Cardiac septum (tissue), 1 donor: ENCODE measurements at places on chromosomes 7 and 10.
A peak's percentile ranks its signal among the peaks of the same experiment; 100 is the strongest.

DNA sequence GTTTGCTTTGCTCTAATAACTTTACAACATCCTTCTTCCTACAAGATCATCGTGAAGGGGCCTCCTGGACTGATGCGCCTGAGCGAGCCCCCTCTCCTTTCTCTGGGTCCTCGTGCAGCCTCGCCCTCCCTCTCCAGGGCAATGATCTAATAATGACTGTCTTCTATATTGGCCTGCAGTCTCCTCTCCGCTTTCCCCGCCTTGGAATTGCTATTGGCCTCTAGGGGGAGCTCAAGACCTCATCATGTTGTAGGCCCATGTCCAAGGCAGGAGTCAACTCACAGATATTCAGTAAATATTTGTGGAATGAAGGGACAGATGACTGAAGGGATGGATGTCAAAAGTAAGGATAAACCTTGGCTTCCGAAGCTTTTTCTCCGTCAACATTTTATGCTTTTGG is 1180.3 kb downstream of the TYW1 start:
- no peak for DNase-seq

DNA sequence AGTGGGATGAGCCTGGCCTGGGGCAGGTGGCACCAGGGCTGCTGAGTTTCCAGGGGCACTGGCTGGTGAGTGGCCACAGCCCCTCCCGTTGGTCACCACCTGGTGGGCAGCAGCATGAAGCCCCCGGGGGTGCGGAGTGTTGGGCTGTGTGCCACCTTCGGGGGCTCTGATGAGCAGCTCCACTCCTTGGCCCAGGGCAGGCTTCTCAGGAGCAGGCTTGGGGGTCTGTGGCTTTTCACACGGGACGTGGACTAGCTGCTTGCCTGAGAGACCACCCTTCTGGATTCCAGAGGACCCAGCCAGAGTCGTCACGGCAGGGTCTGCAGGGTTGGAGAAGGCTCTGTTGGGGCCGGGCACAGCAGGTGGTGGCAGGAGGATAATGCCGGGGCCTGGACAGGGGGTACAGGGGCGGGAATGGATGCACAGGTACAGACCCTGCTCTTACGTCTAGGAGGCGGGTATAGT is 193.1 kb downstream of the ADARB2 start:
- peak; percentile 68 for DNase-seq

GRCh38 chr7:121054925-121055324 is 66.4 kb downstream of the CPED1 start:
- DNase-seq = no peak

DNA sequence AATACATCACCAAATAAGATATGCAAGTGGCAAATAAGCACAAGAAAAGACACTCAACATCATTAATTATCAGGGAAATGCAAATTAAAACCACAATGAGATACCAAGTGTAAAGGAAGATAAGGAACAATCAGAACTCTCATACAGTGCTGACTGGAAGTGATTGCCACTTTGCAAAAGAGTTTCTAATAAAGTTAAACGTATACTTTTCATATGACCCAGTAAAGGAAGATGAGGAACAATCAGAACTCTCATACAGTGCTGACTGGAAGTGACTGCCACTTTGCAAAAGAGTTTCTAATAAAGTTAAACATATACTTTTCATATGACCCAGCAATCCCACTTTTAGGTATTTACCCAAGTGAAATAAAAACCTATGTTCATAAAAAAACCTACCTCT is 12.2 kb upstream of the JMJD1C start:
- no peak for DNase-seq

DNA sequence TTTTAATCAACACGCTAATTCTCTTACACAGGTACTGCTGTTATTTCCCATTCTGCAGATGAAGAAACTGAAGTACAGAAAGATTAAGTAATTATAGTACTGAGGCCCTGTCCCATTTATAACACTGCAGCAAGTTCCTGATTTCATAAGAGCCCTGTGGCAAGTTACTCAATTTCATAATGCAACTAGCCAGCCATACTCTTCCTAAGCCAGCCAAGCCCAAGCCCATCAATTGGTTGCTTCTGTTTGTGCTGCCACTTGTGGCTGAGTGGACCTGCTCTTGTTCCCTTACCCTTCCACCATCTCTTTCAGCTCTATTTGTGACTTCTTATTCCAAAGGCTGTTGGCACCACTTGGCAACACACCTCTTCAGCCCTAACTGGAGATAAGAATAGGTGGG is 19.7 kb upstream of the PRPF18 start:
- DNase-seq = no peak

DNA sequence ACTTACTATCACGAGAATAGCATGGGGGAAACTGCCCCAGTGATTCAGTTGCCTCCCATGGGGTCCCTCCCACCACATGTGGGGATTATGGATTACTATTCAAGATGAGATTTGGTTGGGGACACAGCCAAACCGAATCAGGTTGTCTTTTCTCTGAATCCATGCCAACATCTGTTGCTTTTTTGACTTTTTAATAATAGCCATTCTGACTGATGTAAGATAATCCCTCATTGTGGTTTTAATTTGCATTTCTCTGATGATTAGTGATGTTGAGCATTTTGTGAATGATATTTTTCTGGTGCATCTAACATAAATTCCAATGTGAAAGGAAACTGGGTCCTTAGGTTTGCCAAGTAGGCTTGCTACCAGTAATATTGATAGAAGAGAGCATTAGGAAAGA is 69.0 kb upstream of the ARHGAP21 start:
- no peak for DNase-seq

DNA sequence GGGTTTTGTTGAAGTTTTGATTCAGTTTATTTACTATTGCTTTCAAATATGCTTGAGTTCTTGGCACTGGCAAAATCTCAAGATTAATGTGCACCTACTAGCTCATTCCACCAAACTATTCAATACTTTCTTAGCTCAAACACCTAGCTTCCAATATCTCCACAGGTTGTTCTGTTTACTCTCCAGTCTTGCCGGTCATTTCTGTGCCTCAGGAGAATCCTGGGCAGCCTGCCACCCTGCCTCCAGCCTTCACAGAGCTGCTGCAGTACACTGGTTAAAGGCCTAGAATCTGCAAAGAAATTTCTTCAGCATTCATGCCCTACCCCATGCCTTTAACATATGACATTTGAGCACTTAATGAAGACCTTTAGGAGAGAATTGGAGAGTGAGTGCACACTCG is 4.0 kb upstream of the TMEM106B start:
- DNase-seq = no peak

GRCh38 chr10:46264737-46265368 is 21.9 kb upstream of the ANTXRL start:
- no peak for DNase-seq

DNA sequence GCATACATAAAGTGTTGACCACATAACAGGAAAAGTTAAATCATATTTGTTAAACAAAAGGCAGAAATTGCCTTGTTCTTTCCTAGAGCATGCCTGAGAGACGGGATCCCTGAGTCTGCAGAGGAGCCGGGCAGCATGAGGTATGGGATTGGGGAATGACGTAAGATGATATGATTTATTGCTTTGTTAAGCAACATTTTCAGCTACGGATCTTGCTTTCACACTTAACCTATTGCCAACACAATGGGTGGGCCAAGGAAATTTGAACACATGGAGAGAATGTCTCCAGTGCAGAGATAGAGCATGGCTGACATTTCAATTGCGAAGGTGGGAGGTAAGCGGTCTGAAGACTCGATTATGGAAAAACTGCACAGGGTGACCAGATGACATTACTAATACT is 76.7 kb downstream of the EMX2 start:
- no peak for DNase-seq

- DNase-seq = no peak
Observed at GRCh38 chr7:5397736-5398135, 25.9 kb downstream of the TNRC18 start.

DNA sequence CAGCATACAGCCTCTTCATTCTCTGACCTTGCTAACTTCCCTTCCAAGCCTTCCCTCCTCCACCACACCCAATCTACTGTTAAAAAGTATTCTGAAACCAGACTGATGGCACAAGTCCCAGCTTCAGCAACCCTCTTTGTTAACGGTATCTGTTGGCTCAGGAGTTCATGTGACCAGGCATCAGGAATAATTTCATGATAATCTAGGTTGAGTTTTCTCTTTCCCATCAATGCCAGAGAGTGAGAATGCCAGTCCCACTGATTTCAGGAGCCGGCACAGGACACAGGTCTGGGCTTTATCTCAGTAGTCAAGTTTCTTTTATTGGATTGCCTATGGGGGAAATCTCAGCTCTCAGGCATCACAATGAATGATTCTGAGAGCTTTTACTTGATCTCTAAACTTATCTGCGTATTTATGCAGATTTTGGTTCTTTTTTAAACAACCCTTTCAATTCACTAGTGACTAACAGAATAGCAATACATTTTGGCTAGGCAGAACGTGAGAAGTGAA is 231.0 kb upstream of the LYZL1 start:
- DNase-seq = no peak

DNA sequence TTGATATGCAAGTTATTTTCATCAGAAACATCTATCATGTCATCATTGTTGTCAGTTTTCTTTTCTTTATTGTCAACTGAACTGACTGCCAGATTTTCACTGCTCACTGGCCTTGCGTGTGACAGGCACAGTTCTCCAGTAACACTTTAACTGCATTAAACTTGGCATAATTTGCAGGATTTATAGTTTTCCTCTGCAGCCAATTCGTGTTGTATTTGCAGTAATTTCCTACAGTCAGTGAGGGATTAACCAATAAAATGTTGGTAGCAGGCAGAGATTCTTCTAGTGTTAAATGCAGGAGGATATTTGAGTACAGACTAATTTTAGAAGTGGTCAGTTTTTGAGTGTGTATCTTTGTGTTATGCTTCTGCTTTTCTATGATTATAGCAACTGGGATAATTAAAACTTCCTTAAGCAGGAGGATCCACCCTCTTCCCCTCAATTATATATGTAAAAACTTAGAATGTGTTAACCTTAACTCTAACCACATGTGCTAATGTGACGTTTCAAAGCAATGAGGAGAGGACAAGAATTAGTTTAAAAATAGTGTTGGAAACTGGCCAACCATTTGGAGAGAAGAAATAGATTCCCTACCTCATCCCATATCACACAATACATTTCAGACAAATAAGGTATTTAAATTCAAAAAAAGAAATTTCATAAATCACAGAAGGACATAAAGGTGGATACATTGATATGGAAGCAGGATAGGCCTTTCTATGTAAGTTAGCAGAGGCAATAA is 365.5 kb upstream of the BMPER start:
- no peak for DNase-seq

DNA sequence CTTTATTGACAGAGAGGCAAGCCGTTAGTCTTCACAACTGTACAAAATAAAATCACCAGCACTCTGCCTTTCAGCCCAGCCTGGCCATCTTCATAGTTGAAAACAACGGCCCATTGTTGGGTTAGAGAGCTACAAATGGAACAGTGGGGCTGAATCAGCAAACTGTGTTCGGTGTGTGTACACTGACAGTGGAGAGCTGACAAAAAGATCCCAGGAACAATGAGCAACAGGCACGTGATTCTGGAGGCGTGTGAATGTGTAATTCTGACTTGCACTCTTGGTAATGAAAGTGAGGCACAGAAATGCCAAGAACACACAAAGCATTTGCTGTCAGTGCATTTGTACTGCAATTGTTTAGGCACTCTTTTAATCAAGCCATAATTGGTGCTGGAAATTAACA is 303.7 kb downstream of the WDR11 start:
- DNase-seq = no peak

DNA sequence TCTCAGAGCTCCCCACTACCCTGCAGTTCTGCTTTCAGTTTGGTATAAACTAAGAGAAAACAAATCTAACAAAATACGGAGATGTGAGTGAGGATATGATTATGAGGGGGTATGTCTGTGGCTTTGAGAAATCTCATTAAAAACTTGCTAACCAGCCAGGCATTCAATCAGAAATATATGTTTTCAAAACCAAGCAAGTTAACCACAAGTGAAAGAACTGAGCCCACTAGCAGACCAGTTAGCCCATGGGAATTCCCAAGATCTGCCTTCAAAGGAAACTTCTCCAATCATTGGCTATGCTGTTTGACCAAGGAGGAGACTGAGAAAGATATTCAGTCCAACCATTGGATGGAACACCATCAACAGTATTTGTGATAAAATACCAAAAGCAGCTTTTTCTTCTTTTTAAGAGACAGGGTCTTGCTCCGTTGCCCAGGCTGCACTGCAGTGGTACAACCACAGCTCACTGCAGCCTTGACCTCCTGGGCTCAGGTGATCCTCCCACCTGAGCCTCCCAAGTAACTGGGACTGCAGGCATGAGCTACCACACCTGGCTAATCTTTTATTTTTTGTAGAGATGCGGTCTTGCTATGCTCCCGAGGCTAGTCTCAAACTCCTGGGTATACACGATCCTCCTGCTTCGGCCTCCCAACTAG is 41.2 kb downstream of the FGFR2 start:
- DNase-seq = no peak

GRCh38 chr7:50754241-50754640 is 28.5 kb downstream of the GRB10 start:
- no peak for DNase-seq

DNA sequence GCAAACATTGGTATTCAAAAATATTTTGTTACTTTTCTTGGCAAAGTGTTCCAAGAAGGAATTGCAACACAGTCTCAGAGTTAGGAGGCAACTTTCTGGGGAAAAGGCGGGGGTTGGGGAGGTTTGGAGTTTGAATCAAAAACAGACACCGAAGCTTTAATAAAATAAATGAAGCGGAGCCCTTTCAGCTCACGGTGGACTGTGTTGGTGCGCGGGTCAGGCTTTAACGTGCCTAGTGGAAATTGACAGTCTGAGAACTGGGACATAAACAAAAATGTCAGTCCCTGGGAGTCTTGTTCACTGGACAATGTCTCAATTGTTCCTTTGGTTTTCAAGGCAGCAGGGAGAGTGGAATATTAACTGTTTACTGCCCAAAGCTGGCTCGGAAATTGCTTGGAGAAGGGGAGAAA is 109.3 kb downstream of the TCF7L2 start:
- DNase-seq = no peak

GRCh38 chr7:55254242-55254595 is 110.9 kb upstream of the LANCL2 start:
- DNase-seq = no peak

GRCh38 chr7:43905956-43906330 is 453 bp downstream of the URGCP start:
- DNase-seq = no peak

GRCh38 chr10:17544465-17544864 is 72.7 kb downstream of the HACD1 start:
- DNase-seq = no peak

GRCh38 chr7:936386-937054 is 18.0 kb downstream of the ADAP1 start:
- no peak for DNase-seq

- no peak for DNase-seq
Observed at GRCh38 chr10:99339077-99339476, 9.9 kb downstream of the CNNM1 start.
